ENCODE measurements at places on chromosomes 4 and X.

DNA sequence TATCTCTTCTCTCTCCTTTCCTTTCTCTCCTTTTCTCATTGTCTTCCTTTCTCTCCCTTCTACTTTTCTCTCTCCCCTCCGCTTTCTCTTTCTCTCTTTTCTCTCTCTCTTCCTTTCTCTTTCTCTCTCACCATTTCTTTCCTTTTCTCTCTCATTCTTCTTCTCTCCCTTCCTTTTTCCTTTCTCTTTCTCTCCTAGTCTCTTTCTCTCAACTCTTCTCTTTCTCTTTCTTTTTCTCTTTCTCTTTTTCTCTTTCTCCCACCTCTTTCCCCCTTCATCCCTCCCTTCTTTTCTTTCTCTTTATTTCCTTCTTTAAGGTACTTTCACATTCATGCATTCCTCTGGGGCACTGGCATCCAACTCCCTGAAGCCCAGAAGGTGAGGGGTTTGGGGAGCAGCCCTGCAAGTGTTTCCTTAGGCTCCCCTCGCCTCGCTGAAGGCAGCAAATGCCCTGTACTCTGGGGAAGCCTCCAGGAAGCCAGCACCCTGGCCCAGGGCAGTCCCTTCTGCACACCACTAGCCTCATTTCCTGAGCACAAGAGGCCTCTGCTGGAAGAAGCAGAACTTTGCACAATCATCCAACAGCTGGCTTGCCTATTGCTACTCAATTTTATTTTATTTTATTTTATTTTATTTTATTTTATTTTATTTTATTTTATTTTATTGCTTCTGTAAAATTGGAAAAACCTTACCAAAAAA is 124.2 kb downstream of the NFKB1 start:
- DNase-seq, result peak; percentile 37

DNA sequence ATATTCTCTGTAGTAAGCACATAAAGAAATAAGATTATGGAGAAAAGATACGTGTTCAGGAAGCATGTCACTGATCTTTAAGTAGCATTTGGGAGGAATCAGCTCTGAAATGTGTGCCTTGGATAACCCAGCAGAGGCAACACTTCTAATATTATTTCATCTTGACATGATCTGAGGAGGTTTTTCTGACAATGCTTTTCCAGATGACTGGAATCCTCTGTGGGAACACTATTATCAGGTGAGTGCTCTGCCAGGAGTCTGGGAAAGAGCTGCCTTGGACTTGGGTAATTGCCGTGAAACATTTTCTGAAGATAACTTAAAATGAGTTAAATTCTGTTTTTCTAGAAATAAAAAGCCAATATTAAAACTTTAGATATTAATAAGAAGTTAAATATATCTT is 78.2 kb upstream of the QRFPR start:
- DNase-seq, result no peak

DNA sequence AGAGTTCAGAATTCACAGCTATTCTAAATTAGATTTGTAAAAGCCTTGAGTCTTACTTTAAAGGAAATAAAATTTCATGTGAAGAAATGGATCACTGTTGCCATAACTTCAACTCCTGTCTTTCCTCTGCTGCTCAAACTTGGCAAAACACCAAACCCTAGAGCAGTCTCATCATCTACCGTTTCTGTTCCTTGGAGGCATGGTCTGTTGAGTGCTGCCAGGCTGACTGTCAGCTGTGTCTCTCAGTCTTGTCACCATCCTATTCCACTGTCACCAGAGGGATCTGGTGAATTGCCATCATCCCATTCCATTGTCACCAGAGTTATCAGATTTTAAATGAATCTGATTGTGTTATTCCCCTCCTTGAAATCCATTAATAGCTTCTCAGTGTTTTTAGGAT is 55.6 kb downstream of the STIM2 start:
- DNase-seq, result no peak

- no peak for DNase-seq
Observed at GRCh38 chr4:153634738-153635353, 49.2 kb upstream of the TLR2 start.

GRCh38 chrX:13932416-13932815 is 97.3 kb downstream of the GEMIN8 start:
- no peak for DNase-seq

DNA sequence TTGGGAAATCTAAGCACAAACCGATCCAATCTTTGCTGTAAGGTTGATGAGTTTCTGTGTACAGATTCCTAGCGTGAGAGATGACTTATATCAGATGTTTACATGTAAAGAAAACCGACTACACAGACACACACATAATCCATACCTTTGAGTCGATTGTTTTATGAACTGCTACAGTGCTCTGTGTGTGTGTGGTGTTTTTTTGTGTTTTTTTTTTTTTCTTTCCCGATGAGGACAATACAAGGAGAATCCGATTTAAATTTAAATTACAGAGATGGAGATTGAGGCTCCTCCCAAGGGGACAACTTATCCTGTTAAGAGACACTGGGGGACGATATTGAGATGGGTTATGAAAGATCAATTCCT is 461 bp upstream of the SLC9A6 start:
- no peak for DNase-seq

DNA sequence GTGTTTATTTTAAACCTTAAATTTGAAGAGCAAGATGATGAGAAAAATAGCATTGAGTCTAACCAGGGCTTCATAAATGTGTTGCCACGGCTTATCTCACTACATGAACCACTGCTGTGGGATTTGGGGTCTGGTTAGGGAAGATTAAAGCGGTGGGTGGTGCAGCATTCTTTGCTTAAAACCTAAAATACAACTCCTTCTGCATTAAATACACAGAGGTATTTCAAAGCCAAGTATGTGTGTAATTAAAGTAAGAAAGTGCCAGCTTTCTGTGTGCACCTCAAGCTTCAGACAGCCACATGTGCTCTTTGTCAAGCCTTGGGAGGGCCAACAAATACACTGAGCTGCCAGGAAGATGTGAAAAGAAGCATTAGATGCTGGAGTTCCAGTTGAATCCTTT is 128.0 kb downstream of the CPE start:
- DNase-seq, result no peak

- DNase-seq, result peak; percentile 6
Observed at GRCh38 chr4:2281575-2282343, 19.9 kb upstream of the MXD4 start.

DNA sequence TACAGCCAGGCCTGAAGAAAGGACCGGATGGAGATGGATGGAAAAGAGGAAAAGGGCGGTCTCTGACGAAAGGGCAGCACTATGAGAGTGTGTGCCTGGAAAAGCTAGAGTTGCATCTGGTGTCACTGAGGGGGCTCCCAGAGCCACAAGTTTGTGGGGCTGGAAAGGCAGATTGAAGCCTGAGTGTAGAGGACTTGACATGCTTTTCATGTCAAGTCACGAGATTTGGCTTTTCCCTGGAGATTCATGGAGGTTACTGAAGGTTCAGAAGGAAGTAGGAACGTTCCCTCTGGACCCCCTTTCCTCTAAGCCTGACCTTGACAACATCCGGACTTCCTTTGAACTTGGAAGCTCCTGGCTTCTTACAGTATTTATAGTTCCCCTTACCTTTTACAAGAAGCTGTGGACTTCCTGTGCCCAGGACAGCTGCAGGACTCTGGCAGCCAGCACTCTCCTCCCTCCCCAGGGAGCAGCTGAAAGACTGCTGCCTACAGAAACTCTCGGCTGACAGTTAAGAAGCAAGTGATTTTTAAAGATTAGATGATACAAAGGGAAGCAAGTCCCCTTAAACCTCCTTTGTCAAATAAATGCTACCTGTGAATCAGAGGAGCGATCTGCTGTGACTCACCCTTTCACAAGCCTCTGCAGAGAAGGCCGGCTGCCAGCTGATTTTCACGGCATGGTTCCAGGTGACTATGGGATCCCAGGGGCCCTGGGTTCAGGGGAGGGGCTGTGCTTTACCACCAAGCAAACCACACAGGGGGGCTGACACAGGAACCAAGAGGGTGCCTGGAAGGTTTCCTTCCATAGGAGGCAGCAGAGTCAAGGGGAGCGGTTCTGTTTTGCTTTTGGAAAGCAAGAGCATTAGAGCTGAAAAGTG is 72.9 kb upstream of the STIM2 start:
- no peak for DNase-seq
